ENCODE measurements at places on chromosomes 11 and 22. TPM values are rescaled to one million over a fixed set of nuclear protein-coding genes. Genes with fewer than 3 reads are reported as not detected.
A peak's percentile ranks its signal among the peaks of the same experiment; 100 is the strongest.

The AGBL2 gene
- total RNA-seq, result 1.1 TPM

The SORL1 gene
- 14.3 TPM for total RNA-seq

DNA sequence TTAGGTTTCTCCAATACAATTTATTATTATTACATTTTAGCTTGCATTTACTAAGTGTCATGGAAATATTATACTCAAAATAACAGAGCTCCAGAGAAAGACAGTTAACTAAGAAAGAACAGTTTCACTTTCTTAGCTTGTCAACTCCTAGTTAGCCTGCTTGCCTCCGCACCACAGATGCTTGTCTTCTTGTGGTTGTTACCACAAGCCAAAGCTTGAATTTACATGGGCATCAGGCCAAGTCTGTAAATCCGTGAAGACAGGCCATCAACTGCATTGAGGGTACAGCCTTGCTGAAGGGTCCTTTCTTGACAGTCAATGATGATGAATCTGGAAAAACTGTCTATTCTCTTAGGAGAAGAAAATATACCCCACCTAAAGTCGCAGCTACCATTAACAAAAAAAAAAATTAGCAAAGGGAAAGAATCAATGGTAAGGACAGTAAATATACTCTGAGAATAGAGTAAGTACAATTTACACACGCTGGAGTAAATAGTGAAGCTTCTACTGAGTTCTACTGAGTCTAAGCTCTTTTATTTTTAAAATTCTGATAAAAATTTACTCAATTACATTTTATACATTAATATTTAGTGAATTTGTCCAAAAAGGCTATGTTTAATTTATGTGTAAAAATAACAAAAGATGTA lies 15.6 kb upstream of the DENND5A start:
- ATAC-seq, result no peak

DNA sequence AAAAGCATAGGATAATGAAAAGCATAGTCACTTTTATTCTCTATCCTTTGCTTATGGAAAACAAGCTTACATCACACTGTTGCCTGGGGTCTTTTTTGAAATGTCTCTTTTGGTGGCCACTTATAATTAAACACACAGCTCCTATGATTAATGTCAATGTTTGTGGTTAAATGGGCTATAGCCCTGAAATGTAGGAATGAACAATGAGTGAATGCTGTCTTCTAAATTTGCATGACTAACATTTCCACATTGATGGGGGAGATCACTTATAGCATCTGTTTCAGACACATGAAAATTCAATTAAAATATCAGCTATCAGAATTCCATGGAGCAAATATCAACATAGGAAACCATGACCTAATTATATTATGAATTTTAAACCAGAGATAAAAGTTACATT lies 171.4 kb upstream of the FAT3 start:
- no peak for ATAC-seq

DNA sequence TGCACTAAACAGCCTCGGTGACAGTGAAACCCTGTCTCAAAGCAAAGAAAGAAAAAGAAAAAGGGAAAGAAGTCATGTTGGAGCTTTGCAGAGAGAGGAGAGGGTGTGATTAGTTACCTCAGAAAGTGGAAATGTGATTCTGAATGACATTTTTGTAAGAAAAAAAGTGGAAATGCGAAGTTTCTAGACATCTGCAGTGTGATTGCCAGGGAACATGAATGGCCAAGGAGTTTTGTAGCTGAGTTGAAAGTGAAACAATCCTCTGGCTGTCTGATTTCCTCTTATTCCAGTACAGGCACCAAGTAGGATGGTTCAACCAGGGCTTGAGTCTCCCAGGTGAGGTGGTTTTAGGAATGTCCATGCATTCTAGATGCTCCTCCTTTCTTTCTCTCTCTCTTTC lies 17.8 kb upstream of the SYVN1 start:
- no peak for ATAC-seq

DNA sequence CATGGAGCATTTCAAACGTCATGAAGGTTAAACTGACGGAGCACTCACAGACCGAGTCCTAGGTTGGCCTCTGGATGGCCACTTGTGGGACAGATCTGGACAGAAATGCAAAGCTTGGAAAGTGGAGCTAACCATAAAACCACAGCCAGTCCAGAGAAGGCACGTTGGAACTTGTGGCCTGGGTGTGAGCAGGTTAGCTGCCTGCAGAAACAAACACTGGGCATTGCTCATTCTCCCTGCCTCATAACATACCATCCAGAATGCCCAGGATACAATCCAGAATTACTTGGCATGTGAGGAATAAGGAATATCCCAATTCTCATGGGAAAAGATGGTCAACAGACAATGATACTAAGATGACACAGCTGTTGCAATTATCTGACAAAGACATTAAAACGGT lies 1005.0 kb downstream of the TBC1D22A start:
- no peak for ATAC-seq

DNA sequence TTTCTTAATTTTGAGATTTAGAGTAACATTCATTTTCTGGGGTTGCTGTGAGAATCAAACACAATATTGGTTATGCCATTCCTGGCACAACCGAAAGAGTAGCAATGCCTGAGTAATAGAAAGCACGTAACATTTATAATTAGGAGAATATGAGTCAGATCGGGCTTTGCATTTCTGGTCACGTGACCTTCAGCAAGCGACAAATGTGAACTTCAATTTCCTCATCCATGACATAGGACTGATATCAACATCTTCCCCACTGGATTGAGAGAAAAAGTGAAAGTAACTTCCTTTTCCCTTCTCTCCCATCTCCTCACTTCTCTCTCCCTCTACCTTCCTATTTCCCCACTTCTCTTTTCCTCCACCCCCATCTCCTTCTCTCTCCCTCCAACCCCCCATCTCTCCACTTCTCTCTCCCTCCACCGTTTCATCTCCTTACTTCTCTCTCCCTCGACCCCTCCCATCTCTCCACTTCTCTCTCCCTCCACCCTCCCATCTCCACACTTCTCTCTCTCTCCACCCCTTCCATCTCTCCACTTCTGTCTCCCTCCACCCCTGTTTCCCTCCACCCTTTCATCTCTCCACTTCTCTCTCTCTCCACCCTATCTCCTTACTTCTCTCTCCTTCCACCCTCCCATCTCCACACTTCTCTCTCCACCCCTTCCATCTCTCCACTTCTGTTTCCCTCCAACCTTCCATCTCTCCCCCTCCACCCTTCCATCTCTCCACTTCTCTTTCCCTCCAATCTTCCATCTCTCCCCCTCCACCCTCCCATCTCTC lies 33.5 kb upstream of the CAT start:
- peak; percentile 68 for ATAC-seq

- no peak for ATAC-seq
Measured at GRCh38 chr11:75275581-75275980, 35.0 kb downstream of the TPBGL start.
